Foreskin fibroblast (primary cell): ENCODE measurements at places on chromosomes 13 and 19.

- DNase-seq, result no peak
These were observed 50.1 kb upstream of the KLF12 start for GRCh38 chr13:74184283-74184682.

GRCh38 chr13:60114499-60115028, 49.2 kb downstream of the DIAPH3 start:
- no peak for DNase-seq

DNA sequence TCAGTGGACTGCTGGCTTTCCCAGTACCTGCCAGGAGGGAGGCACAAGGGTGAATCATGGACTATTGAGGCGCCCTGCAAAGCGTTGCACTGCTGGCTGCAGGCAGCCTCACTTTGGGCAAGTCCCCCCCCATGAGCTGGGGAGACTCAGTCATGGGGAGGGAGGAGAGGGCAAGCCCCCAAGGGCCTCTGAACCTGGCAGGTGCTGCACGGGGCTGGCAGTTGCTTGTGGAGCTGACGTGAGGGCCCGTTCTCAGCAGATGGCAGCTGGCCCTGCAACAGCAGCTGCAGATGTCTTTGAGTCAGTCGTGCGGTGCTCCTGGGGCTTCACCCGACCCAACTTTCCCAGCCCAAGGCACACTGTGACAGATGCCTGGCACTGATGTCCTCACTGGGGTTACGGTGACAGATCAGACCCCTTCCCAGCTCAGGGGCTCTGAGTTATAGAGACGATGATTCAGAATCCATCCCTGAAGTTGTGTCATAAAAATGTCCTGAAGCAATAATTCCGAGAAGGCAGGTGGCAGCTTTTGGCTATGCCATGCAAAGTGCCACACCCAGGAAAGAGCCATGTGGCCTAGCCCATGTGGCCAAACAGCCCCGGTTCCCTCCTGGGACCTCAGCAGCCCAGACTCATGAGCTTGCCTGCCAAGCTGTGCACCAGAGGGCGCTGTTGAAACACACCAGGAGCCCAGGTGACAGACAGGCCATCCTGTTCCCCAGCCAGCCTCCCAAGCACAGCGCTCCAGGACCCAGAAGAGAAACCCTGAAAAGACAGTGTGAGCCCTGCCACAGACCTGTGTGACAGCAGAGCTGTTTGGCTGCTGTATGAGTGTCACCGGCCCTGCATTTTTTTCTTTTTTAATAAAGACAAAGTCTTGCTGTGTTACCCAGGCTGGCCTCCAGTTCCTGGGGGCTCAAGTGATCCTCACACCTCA, 53.6 kb upstream of the LDLR start:
- peak; percentile 94 for DNase-seq

DNA sequence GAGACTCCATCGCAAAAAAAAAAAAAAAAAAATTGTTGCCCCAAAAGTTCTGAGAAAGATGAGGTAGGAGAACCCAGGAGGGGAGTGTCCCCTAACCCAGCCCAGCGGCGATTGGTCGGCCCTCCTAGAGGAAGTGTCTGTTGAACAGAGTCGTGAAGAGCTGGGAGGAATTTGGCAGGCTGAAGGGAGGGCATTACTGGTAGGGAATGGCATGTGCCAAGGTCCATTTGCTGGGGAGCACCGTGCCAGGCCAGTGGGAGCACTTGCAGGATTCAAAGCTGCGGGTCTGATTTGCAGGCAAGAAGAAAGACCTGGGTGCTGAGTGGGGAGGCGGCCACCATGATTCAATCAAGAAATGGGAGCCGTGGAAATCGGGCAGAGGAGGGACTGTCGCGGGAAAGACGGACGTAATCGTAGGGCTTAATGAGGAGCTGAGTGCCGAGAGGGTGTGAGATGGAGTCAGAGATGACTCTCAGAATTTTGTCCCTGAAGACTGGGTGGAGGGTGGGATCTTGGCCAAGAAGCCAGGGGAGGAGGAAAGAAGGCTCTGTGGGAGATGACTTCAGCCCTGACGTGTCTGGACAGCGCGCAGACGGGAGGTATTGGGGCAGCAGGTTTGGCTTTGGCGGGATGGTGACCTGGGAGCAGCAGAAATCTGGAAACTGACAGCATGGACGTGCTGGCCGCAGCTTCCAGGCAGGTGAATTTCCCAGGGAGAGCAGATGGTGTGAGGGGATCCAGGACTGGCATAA, 15.4 kb downstream of the CERS4 start:
- DNase-seq, result no peak

DNA sequence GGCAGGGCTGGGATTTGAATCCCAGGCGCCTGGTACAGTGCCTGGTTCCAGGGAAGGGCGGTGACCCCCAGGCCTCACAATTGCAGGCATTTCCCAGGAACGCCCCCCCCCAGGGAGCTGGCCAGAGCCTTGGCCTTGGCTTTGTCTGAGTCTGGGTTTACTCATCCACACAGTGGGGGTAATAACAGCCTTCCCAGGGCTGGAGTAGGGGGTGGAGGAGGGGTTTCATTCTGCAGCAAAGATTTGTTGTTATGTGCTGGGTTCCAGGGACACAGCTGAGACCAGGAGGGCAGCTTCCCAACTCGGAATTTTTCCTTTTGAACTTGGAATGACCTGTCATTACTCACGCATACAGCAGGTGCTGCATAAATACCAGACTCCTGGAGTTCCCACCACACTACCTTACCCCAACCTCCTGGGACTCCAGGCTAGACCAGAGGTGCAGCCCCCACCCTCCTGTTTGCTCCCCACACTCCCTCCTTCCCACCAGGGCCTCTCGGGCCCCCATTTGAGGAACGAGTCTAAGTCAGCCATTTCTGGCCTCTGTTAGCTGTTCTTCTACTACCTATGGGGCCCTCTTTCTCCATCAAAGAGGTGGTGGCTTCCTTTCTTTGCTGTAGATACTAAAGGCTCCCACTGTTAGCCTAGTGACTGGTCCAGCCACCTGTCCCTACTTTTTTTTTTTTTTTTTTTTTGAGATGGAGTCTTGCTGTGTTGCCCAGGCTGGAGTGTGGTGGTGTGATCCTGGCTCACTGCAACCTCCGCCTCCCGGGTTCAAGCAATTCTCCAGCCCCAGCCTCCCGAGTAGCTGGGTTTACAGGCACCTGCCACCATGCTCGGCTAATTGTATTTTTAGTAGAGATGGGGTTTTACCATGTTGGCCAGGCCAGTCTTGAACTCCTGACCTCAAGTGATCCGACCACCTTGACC, 1.6 kb upstream of the ADAMTS10 start:
- peak; percentile 38 for DNase-seq

DNA sequence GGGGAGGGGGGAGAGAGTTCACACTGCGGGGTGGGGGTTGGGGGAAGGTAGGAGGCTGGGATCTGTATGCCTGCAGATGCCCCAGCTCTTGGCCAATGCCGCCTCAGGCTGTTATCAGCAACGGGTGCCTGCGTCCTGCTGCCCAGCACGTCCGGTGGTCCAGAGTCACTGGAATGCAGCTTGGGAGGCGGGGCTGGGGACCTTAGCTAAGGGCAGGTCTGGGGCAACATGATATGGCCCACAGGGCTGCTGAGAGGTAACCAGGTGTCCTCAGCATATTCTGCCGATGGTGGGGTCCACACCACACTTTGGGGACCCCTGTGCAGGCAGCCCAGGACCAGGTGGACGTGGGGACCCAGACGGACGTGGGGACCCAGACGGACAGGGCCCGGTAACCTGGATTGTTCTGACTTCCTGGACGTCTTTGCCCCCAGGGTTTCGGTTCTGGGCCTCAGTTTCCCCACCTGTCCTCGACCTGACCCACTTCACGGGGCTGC, 668 bp upstream of the ARHGAP45 start:
- DNase-seq, result no peak

- DNase-seq, result no peak
These were observed 36.0 kb downstream of the SERP2 start for GRCh38 chr13:44409595-44409994.

GRCh38 chr19:42235181-42235580, 7.2 kb downstream of the GSK3A start:
- DNase-seq, result no peak

- no peak for DNase-seq
These were observed 37.8 kb upstream of the GRTP1 start for GRCh38 chr13:113401452-113402415.

GRCh38 chr19:4066176-4066606, 508 bp downstream of the ZBTB7A start:
- DNase-seq, result no peak
